ENCODE measurements at places on chromosomes 3 and 15. TPM values are rescaled to one million over a fixed set of nuclear protein-coding genes. Genes with fewer than 3 reads are reported as not detected.

Gene ETV5
- 3.1 TPM for total RNA-seq

Gene ARGFX
- not detected for total RNA-seq

Gene ZNF621
- total RNA-seq, result 13.5 TPM

Gene CFAP92
- 0.77 TPM for total RNA-seq

Gene PKM
- 946 TPM for total RNA-seq

Gene CADM2
- 2.8 TPM for total RNA-seq

Gene WDR93
- 0.13 TPM for total RNA-seq

Gene INKA1
- 0.88 TPM for total RNA-seq

Gene PLA2G4D
- 0.24 TPM for total RNA-seq

Gene FXR1
- 80.3 TPM for total RNA-seq

Gene RBPMS2
- total RNA-seq, result 1.3 TPM

Gene SPTBN5
- total RNA-seq, result 2.3 TPM

Gene LRRK1
- 29.6 TPM for total RNA-seq

Gene KCNMB3
- total RNA-seq, result 1.7 TPM

DNA sequence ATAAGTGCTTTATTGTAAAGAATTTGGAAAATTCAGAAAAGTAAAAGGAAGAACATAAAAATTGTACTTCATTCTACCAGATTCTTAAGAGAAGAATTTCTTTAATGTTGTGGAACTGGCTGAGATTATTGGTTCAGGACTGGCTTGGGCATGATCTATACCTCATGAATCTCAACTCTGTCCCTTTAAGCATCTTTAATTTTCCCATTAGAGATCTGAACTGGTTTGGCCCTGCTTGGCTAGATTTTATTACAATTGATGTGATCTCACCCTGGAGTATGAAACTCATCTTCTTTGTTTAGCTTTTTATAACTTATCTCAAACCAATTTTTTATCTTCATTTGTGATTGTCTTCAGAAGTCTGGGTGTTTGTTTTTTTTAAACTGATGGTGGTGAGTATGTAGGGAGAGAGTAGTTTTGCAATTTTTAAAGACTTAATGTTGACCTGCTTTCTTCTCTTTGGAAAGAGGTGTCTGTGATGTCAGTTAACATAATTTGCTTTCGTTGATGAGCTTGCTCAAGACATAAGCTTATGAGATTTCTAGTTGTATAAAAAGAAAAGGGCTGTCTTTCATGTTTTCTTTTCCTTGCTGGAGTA lies 61.9 kb downstream of the ZNF609 start:
- no peak for DNase-seq

- no peak for DNase-seq
Measured at GRCh38 chr3:2246873-2247648, 148.4 kb downstream of the CNTN4 start.

- no peak for DNase-seq
Measured at GRCh38 chr3:122515020-122515468, 305 bp upstream of the KPNA1 start.

DNA sequence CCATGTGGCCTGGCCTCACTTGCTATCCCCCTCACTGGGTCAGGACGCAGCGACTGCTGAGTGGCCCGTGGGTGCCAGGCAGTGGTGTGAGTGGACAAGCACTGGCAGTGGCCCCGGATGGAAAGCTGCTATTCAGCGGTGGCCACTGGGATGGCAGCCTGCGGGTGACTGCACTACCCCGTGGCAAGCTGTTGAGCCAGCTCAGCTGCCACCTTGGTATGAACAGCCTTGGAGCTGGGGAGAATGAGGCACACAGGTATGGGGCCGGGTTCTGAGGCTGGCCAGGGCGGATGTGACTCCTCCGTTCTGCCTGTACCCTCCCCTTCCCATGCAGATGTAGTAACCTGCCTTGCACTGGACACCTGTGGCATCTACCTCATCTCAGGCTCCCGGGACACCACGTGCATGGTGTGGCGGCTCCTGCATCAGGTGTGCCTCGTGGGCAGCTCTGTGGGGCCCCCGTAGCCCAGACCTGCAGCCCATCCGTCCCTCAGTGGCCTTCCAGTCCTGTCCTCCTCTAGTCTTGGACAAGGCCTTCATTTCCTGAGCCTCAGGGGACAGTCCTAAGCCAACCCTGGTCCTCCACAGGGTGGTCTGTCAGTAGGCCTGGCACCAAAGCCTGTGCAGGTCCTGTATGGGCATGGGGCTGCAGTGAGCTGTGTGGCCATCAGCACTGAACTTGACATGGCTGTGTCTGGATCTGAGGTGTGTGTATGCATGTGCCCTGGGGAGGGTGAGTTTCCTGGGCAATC lies 28.2 kb downstream of the NBEAL2 start:
- DNase-seq, result peak; percentile 16

DNA sequence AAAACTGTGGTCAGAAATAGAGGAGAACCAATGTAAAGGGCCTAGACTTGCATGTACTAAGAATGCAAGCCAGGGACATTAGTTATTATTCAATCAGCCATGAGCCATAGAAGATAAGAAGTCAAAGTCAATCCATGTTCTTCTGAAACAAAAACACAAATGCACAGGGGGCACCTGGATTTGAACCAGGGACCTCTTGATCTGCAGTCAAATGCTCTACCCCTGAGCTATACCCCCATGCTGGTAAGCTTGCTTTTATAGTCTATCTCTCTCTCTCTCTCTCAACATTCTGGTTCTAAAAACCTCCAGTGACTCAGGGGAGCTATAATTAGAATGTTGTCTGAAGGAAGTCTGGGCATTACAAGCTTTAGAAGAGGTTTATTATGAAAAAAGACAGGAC lies 85.6 kb upstream of the ACP3 start:
- no peak for DNase-seq

DNA sequence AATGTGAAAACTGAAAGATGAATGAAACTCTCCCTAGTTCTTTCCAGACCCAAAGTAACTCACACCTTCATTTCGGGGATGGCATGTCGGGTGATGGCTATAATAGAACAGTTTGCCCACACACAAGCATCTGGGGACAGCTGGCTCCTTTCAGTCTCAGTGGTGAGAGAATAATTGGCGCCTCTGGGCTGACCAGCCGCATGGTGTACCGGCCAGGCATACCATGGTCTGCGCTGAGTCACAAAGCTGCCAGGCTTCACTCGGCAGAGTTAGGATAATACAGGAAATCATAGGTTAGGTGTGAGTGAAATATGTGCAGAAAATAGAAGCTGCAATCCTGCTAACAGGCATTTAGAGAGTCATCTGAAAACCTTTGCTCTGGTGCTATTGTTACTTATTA lies 80.4 kb upstream of the IGF1R start:
- no peak for DNase-seq

DNA sequence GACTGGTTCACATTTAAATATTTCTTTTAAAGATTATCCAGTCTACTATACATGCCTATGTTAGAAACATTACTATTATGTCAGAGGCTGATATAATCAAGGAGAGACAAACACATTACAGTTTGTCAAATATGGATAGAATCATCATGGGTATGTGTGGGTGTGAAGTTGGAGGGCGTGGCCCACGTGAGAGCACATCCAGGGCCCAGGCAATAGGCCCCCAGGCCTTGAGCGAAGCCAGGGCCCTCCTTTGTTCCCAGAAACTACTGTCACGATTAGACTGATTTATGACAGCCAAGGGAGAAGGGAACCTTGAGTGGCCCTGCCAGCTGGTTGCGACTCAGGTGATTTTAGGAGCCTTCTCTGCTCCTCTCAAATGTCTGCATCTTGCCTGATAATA lies 26.9 kb upstream of the LDHAL6B start:
- DNase-seq, result no peak

- peak; percentile 50 for DNase-seq
Measured at GRCh38 chr15:40932156-40932555, 3.0 kb downstream of the DLL4 start.

DNA sequence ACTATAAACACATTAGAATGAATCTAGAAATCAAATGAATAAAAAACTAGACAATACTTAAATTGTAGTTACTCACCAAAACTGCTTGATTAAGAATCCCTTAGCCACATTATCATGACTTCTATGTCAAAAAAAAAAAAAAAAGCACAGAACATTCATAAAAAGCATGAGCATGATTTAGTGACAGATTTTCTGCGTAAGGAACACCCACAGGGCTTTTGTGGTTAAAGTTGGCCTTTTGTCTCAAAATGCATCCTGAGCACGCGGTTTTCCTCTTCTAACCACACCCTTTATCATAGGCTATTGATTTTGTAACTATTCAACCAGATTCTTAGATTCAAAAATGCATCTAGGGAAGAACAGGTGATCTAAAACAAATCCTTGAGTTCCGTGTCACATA lies 334.0 kb upstream of the NR2F2 start:
- no peak for DNase-seq

- DNase-seq, result no peak
Measured at GRCh38 chr15:25800761-25801515, 62.2 kb downstream of the ATP10A start.

DNA sequence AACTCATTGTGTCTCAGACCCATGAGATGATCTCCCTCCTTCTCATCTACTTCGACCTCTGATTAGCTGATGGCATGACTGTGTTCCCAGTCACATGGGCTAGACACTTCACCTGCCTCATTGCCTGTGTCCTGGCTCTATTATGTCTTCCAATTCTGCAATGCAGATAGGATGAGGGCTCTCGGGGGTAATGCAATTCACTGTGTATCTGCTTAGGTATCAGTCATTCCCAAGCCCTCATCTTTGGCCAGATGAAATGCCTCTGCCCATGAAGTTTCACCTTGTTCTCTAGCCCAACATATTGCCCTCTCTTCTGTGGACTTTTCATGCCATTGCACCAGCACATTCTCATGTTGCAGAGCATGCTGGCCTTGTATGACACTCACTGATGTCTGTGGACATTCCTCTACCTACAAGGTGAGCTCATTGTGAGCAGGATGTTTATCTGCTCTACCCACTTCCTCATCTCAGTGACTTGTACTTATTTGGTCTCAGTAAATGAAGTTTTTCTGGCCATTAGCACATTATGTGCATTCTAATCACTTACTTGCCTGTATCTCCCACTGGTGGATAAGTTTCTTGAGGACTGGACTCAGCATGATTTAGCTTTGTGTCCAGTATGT lies 32.3 kb downstream of the MOBP start:
- DNase-seq, result no peak

GRCh38 chr3:141349711-141350110 lies 18.6 kb upstream of the ZBTB38 start:
- DNase-seq, result no peak

DNA sequence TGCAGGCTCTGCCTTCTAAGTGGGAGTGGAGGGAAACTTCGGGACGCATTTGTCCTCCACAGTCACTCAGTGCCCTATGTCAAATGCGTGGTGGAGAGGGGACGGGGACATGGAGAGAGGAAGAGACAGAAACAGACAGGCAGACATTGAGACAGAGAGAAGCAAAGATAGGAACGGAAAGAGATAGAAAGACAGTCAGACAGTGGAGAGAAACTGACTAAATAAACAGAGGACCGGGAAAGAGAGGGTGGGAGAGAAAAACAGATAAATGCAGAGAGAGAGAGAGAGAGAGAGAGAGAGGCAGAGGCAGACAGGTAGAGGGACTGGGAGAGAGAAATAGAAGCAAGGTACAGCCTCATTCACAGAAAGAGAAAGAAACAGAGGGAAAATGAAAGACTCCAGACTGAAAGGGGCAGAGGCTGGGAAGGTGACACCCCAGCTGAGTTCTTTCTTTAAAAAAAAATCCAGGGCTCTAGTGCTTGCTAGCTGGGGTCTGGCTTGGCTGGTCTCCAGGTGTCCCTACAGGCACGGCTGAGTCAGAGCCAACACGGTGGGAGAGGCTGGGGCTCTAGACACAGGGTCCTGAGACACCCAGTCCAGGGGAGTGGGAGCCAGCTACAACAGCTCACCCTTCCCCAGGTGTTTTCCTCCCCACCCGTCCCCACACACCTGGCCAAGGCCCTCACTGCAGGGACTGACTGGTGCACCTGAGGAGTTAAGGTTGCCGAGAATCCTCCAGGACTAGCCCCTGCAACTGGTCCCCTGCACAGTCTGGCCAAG lies 506.1 kb upstream of the PROK2 start:
- DNase-seq, result no peak

DNA sequence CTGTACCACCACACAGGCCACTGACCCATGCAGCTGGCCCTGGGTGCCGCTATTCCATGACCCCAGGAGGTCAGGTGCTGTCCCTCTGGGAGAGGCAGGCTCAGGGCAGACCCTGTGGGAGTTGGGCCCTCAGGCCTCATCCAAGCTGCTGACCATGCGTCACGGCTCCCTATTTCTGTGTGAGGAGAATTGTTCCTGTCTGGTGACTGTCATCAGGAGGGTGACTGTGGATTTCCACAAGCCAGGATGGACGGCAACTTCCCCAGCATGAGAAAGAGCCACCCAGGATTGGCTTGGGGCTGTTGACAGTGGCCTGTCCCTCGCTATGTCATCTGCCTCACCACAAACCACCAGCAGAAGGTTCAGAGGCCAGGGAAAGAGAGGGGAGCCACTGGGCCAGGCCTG lies 41.4 kb downstream of the ZDHHC19 start:
- DNase-seq, result no peak

DNA sequence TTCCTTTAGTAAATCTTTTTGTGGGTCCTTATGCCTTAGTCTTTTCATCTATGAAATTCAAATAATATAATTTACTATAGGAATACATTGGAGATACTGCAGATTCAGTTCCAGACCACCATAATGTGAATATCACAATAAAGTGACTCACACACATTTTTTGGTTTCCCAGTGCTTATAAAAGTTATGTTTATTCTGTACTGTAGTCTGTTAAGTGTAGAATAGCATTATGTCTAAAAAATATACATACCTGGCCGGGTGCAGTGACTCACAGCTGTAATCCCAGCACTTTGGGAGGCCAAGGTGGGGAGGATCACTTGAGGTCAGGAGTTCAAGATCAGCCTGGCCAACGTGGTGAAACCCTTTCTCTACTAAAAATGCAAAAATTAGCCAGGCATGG lies 53.9 kb upstream of the PAQR5 start:
- DNase-seq, result no peak

GRCh38 chr15:72179950-72180581 lies 17.5 kb downstream of the GRAMD2A start:
- DNase-seq, result no peak

- no peak for DNase-seq
Measured at GRCh38 chr15:71435552-71435951, 320.3 kb downstream of the THSD4 start.
